ENCODE measurements at places on chromosomes 16 and 17. TPM values are rescaled to one million over a fixed set of nuclear protein-coding genes. Genes with fewer than 3 reads are reported as not detected.

DNA sequence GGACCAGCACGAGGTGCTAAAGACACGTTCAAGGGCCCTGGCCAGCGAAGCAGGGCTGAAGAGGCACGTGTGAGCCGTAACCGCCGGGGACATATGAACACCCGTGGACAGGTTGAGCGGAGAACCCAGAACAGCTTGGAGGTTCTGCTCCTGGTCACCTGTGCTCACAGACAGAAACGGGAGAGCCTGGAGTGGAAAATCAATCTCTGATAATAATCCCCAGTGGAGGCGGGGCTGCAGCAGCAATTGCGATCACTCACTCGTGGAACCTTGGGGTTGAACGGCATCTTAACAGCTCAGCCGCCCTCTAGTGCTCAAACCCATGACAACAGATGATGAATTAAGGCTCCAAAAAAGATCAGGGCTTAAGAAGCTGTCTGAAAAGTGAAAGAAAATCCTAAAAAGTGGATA is 25.6 kb downstream of the WIPI1 start:
- no peaks in the 10 kb centered on the region for H3K27me3 ChIP-seq
- peak; percentile 63 for DNase-seq
- H3K27ac ChIP-seq: no peak overlapping the region
- H3K36me3 ChIP-seq: no peaks in the 10 kb centered on the region
- peaks cover 9% of the 10 kb centered on the region for H3K4me1 ChIP-seq

- peaks cover 78% of the 10 kb centered on the region for H3K4me1 ChIP-seq
- H3K27ac ChIP-seq: no peak overlapping the region
- DNase-seq: no peak
Measured at GRCh38 chr16:24998201-24998600, 17.0 kb downstream of the ARHGAP17 start.

- H3K4me3 ChIP-seq: no peak overlapping the region
- H3K27me3 ChIP-seq: no peaks in the 10 kb centered on the region
- H3K36me3 ChIP-seq: peaks cover 4% of the 10 kb centered on the region
- no peak for DNase-seq
- H3K4me1 ChIP-seq: peaks cover 76% of the 10 kb centered on the region
Measured at GRCh38 chr17:67487506-67487905, 110.4 kb downstream of the PITPNC1 start.

GRCh38 chr17:29579866-29580771 is 9.3 kb downstream of the GIT1 start:
- H3K27me3 ChIP-seq: no peaks in the 10 kb centered on the region
- peak overlapping the region; percentile 77 for H3K27ac ChIP-seq
- no peak overlapping the region for H3K4me3 ChIP-seq
- H3K4me1 ChIP-seq: peaks cover 24% of the 10 kb centered on the region
- DNase-seq: peak; percentile 96

Gene ANKRD40CL
- total RNA-seq: not detected

DNA sequence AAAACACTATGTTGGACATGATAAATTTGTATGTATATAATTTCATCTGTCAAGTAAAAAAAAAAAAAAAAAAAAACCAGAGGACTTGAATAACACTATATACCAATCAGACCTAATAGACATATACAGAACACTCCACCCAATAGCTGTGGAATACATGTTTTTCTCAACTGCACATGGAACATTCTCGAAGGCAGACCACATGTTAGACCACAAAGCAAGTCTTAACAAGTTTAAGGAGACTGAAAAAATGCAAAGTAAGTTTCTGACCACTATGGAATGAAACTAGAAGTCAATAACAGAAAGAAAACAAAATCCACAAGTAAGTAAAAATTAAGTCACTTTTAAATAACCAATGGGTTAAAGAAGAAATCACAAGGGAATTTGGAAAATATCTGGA is 8.4 kb upstream of the CNTNAP4 start:
- no peak overlapping the region for H3K27ac ChIP-seq
- H3K27me3 ChIP-seq: no peaks in the 10 kb centered on the region
- H3K4me1 ChIP-seq: no peaks in the 10 kb centered on the region
- DNase-seq: no peak
- no peaks in the 10 kb centered on the region for H3K36me3 ChIP-seq
- no peak overlapping the region for H3K4me3 ChIP-seq

DNA sequence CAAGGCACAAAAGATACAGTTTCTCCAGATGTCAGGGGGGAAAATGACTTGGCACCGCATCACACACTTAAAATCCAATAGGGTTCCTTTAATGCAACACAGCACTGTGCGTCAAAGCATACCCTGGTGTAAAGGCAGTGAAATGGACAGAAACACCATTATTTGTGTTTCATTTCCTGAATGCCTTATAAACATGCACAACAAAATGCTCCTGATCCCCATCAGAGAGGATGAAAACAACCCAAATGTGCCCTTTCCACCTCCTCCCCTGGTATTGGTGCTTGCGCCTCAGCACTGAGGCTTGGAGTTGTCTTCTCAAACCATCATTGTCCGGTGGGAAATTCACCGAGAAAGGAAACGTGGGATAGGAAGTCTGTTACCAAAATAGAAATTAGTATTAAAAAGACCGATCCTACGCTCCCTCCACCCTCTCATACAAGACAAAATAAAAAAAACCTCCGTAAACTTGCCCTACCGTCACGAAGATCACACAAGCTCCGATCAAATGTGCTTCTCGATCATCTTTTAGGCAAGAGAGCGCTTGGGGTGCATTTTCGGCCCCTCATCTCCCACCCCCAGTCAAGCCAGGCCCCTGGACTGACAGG is 722 bp downstream of the CDC27 start:
- peak overlapping the region; percentile 91 for H3K27ac ChIP-seq
- peaks cover 10% of the 10 kb centered on the region for H3K36me3 ChIP-seq
- H3K4me1 ChIP-seq: peaks cover 34% of the 10 kb centered on the region
- H3K27me3 ChIP-seq: no peaks in the 10 kb centered on the region

DNA sequence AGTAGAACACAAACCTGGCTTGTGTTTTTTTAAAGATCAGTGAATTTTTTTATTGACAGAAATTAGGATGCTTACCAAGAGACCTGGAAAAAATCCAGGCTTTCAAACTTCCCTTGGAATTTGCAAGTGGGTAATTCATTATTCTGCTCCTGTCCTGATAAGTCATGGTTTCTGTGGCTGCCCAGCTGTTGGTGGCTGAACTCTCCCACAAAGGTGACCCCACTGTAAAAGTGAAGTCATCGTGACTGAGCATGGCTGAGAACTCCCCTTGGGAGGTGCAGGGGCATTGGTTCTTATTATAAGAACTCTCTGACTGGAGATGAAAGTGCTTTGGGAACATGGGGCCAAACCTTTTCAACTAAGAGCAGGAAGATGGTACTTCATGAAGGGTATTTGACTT is 46.6 kb upstream of the TANC2 start:
- no peaks in the 10 kb centered on the region for H3K4me1 ChIP-seq
- no peak overlapping the region for H3K4me3 ChIP-seq
- H3K27me3 ChIP-seq: peaks cover 2% of the 10 kb centered on the region
- no peak overlapping the region for H3K27ac ChIP-seq
- H3K36me3 ChIP-seq: no peaks in the 10 kb centered on the region

Gene TMEM107
- total RNA-seq: 31.5 TPM

GRCh38 chr16:30179931-30180330 is 3.5 kb upstream of the CORO1A start:
- no peaks in the 10 kb centered on the region for H3K27me3 ChIP-seq
- DNase-seq: no peak
- H3K4me3 ChIP-seq: no peak overlapping the region
- no peak overlapping the region for H3K27ac ChIP-seq
- peaks cover 6% of the 10 kb centered on the region for H3K4me1 ChIP-seq

DNA sequence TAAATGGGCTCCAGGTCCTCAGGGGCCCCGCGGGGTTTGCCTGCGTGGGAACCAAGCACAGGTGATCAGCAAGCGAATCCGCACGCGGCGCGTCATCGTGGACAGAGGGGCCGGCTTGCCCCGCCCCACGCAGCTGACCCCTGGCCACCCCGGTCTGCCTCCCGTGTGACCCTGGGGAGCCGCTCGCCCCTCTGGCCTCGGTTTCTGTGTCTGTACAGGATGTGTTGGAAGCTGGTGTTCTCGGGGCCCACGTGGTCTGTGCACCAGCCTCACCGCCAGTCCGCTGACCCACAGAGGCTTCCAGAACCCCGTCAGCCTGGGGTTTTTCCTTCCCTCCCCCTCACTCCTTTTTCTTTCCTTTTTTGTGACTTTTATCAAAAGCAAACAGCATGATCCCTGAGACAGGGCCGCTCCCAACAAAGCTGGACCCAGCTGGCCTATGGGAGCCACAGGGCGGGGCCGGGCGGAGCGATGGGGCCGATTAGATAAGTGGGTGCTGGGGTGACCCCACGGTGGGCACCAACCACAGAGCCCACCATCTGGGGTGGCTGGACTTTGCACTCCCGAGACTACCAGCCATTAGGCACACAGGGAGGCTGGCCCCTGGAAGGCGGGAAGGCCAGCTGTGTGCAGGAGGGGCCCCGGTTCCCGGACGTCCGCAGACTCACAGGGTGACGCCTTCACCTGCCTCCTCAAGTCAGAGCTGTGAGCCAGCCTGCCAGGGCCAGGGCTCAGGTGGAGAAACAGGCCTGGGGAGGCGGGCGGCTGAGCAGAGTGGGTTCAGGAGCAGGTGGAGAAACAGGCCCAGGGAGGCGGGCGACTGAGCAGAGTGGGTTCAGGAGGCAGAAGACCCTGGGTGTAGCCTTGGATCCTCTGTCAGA is 56.0 kb downstream of the ZFPM1 start:
- no peaks in the 10 kb centered on the region for H3K36me3 ChIP-seq
- H3K4me1 ChIP-seq: peaks cover 2% of the 10 kb centered on the region
- no peak overlapping the region for H3K4me3 ChIP-seq
- no peak for DNase-seq

- no peaks in the 10 kb centered on the region for H3K36me3 ChIP-seq
- no peak overlapping the region for H3K4me3 ChIP-seq
- no peak for DNase-seq
- H3K4me1 ChIP-seq: peaks cover 7% of the 10 kb centered on the region
- H3K27me3 ChIP-seq: no peaks in the 10 kb centered on the region
Measured at GRCh38 chr17:7431231-7431630, 2.6 kb downstream of the SPEM3 start.

DNA sequence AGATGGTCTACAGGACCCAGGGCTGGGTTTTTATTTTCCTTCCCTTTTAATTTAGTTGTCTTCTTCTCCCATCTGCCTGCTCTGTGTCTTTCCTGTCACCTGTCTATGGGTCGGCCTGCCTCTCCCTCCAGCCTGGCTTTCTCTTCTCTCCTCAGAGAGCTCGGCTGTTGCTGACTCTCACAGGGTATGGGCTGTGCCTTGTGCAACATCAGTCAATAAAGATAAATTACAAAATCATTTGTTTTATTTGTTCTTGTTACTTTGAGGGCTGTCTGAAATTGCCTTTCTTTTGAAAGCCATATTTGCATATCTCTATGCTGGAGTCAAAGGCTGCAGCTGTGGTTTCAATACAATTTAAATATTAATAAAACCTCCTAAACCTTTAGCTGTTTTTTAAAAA is 15.6 kb downstream of the RND2 start:
- no peak overlapping the region for H3K4me3 ChIP-seq
- DNase-seq: no peak
- peaks cover 15% of the 10 kb centered on the region for H3K36me3 ChIP-seq
- H3K4me1 ChIP-seq: no peaks in the 10 kb centered on the region

Gene SDR42E2
- 0.15 TPM for total RNA-seq

DNA sequence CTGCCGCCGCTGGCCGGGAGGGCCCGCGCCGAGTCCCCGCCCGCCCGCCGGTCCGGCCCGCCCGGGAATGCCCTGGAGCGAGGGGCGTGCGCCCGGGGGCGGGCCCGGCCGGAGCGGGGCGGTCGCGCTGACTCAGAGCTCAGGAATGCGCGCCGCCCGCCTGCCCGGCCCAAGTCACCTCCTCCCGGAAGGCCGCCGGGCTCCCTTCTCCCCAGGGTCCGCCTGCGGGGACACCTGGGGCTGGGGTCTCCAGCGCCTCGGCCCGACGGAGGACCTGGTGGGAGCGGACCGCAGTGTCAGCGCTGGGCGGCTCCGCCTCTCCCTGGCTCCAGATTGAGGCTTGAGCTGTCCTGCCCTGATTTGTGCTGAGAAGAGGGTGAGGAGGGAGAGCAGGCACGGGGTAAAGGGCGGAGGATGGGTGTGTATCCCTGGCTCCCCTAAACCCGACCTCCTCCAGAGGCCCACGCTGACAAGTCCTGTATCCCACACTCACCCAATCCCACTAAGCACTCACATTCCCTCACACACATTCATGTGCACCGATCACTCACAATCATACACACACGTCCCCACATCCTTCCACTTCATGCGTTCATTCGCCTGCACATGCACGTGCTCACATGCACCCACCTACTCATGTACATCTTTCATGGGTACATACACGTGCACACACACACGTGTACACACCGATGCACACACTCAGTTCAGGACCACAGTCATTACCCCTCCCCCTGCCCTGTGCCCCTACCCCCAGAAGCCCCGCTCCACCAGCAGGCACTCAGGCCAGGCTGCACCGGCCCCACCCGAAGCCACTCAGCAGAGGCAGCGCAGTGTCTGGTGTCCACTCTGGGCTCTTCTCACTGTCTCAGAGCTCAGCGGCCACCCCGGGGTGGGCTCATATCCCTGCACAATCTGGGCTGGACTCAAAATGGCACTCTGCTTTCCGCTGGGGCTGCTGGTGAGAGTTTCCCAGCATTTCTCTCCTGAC is at the start of gene RHBDF1:
RHBDF1 (minus strand) TSS at position 71 of the 988 bp plus-strand sequence. CDS start 7,616 bp downstream, outside the sequence.
- H3K4me3 ChIP-seq: peak within 1 kb of the TSS; percentile 51
- no peak within 1 kb of the TSS for H3K27ac ChIP-seq
- DNase-seq: peak; percentile 20
- H3K27me3 ChIP-seq: peaks cover 26% of the 10 kb centered on the region
- H3K36me3 ChIP-seq: no peaks in the 10 kb centered on the region

GRCh38 chr17:82890926-82891678 is 51.3 kb upstream of the ZNF750 start:
- peaks cover 37% of the 10 kb centered on the region for H3K4me1 ChIP-seq
- H3K27ac ChIP-seq: no peak overlapping the region
- peaks cover 6% of the 10 kb centered on the region for H3K36me3 ChIP-seq
- no peaks in the 10 kb centered on the region for H3K27me3 ChIP-seq
- DNase-seq: no peak
- no peak overlapping the region for H3K4me3 ChIP-seq

Gene TBC1D26
- total RNA-seq: 0.57 TPM

GRCh38 chr17:5540321-5540720 is 44.0 kb downstream of the NLRP1 start:
- H3K4me1 ChIP-seq: no peaks in the 10 kb centered on the region
- no peak overlapping the region for H3K27ac ChIP-seq
- no peaks in the 10 kb centered on the region for H3K27me3 ChIP-seq

DNA sequence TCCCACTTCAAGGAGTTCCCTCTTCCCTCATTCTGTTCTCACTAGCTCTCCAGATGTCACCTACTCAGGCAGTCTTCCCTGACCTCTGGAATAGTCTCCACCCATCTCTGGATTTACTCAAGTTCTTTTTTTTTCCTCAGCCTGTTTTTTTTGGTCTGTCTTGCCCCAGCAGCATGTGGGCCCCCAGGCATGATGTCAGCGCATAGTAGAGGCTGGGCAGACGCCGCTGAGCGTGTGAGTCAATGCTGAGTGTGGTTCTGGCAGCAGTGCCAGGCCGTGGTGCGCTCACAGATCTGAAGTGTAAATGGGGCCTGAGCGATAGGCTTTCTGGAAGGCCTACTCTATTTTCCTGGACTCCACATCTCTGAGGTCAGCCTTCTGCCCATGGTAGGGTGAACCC is 2.7 kb upstream of the KCNJ18 start:
- H3K27me3 ChIP-seq: no peaks in the 10 kb centered on the region
- DNase-seq: no peak
- no peak overlapping the region for H3K4me3 ChIP-seq
- no peak overlapping the region for H3K27ac ChIP-seq

Gene KRT31
- not detected for total RNA-seq

Gene CIITA
- total RNA-seq: 0.12 TPM

Gene SRP68
- 131 TPM for total RNA-seq

Measured in activated naive CD4-positive, alpha-beta T cell treated with anti-CD3 and anti-CD28 coated beads for 36 hours (primary cell).